ENCODE measurements at places on chromosomes 1 and 21.

DNA sequence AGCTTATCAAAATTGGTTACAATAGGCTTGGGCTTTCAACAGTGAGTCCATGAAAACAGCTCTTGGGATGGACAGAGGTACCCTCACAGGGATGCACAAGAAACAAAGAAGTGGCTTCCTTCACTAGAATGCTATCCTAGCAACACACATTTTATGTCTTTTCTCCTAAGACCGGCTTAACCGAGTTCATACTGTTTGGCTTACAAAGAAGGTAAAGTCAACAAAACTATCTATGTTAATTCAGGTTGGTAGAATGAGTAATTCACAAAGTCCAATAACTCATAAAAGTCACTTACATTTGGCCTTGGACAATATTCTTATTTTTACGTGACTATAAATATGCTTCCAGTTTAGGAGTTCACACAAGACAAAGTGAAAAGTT is 9.0 kb downstream of the ERG start:
- no peak for DNase-seq

- no peak for DNase-seq
Measured at GRCh38 chr1:38580594-38580993, 279.0 kb downstream of the RRAGC start.

- DNase-seq = no peak
Measured at GRCh38 chr1:66464802-66465201, 69.2 kb upstream of the SGIP1 start.

DNA sequence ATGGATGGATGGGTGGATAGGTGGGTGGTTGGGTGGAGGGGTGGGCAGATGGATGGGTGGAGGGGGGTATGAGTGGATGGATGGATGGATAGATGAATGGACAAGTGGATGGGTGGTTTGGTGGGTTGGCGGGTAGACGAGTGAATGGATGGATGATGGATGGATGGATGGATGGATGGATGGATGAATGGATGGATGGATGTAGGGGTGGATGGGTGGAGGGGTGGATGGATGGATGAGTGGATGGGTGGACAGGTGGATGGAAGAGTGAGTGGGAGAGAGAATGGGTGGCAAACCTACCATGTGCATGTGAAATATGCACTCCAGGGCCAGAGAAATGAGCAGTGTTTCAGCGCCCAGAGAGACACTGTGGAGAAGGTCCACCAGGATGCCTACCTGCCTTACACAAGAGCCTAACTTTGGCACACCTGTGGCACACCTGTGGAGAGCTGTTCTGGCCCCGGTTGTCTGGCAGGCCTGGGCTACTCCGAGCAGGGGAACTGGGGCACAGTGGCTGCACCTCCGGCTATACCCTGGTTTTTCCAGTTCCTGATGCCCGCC is 12.8 kb downstream of the EPHA2 start:
- DNase-seq = no peak

- no peak for DNase-seq
Measured at GRCh38 chr1:200053646-200054045, 26.1 kb downstream of the NR5A2 start.

DNA sequence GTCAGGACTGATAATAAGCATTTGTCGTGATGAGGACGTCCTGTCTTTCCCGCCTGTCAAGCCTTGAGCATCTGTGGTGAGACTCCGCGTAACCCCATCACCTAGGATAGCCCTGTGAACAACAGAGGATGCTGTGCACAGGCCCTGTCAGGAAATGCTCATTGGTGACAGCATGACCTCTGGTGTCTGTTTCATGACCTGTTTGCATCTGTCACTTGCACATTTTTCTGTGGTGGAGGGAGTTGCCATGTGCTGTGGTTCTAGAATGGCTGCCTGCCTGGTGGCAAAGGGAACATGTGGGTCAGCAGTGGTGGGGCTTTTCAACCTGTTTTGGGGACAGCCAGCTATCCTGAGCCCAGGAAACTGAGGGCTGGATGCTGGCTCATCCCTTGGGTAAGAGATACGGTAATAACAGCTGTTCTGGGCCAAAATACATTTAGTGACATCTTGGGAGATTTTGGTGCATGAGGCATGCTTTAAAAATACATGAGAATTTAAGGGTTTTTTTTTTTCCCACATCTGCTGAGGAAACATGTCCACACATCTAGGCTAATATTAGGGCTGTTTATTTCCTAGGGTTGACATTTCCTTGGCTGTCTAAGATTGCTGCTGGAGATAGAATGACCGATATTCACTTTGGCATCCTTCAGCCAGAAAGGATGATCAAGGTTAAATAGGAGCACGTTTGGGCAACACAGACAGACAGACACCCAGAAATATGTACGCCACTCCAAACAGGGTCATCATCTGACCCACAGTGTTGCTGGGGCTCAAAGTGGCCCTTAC is 52.9 kb downstream of the KCNC4 start:
- no peak for DNase-seq

DNA sequence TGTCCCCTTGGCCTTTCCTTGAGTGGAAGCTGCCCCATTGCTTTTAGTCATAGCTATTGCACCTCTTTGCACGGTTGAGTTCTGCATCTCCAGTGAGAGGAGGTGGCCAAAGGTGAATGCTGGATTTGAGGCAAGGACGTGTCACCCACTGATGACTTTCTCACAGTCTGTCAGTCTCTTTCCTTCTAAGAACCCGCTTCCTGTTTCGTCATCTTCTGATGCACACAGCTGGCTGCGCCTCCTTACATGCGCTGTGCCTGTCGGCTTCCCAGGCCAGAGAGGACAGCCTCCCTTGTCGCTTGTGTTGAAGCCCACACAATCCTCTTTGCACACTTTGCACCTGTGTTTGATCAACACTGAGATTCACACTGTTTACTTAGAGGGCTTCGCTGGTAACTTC is 41.8 kb upstream of the PWP2 start:
- peak; percentile 68 for DNase-seq

DNA sequence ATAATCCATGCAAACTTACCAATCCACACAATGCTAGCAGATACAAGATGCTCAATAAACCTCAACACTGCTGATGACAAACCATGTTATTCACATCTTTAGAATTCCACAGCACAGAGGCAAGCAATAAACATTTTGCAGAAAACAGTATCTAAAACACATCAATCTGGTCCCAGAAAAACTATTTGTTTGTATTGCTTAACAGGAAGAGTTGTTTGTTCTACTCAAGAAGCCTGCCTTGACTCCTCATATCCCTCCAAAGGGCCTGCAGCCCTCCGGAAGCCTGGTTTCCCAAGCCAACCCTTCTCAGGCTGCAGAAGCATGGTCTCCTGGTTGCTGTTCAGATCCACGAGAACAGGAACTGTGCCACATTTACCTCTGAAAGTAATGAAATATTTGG is 139.7 kb downstream of the RERE start:
- DNase-seq = no peak

DNA sequence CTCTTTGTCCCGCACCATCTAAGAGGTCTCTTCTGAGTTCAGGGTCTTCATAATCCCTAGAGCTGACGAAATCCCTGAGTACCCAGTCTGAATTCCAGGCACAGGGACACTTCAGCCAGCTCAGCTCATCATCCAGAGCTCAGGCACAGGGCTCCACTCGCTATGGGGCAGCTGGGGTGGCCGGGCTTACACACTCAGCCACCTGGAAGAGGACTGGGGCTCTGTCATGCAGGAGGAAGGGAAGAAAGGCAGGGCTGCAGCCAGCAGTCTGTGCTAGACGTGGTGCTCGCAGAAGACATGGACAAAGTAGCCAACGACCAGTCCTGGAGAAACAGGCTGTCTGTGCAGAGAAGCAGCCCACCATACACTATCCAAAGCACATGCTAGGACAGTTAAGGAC is 88.5 kb downstream of the POFUT2 start:
- no peak for DNase-seq

DNA sequence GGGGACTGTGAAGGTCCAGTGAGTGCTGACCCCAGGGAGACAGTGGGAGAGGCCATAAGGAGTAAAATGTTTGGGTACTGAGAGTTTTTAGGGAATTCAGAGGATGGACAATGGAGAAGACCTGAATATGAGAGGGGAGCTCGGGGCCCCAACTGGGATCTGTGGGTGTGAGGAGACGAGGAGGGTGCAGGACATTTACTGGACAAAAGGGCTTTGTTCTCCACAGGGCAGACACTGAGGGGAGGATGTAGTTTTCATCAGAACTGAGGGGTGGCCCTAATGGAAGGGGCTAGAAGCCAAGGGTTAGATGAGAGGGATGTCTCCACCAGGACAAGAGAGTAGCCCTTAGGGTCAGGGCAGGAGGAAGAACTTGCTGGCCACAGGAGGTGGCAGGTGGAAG is 30.0 kb downstream of the TMCC2 start:
- DNase-seq = no peak

- DNase-seq = no peak
Measured at GRCh38 chr1:239960366-239960765, 131.3 kb upstream of the FMN2 start.

- no peak for DNase-seq
Measured at GRCh38 chr1:3033790-3034090, 12.5 kb downstream of the ACTRT2 start.

GRCh38 chr1:157359314-157360022 is 192.8 kb downstream of the FCRL5 start:
- no peak for DNase-seq

DNA sequence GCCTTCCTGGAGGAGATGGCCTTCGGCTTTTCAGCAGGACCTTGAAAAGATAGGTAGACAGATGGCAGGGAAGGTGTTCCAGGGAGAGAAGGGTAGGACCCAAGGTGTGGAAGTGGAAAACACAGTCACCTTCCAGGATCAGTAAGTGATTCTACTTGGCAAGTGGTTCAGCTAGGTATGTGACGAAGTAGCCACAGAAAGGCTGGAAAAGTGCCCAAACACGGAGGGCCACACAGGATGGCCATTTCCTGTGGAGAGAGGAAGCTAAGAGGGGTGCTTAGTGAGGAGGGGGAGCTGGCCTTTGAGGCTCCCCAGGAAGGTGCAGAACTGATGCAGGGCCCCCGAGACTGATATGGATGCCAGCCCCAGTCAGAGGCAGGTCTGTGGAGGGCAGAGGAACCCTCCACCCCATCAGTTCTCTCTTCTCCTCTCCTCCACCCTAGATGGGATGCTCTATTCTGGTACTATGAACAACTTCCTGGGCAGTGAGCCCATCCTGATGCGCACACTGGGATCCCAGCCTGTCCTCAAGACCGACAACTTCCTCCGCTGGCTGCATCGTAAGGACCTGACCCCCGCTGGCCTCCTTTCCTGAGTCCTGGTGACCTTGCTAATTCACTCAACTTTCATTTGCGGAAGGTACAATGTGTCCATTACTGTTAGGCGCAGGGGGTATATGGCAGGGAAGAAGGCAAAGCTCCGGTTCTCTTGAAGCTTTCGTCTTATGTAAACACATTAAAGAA is 6.8 kb downstream of the SEMA4A start:
- no peak for DNase-seq

DNA sequence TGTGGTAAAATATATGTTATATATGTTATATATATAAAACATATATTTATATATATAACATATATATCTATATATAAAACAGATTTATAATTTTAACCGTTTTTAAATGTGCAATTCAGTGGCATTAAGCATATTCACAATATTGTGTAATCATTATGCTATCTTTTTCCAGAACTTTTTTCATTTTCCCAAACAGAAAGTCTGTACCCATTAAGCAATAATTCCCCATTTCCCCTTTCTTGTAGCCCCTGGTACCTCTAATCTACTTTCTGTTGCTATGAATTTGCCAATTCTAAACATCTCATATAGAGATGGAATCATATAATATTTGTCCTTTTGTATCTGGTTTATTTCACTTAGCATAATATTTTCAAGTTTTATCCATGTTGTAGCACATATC is 10.7 kb upstream of the ARHGEF11 start:
- DNase-seq = no peak

DNA sequence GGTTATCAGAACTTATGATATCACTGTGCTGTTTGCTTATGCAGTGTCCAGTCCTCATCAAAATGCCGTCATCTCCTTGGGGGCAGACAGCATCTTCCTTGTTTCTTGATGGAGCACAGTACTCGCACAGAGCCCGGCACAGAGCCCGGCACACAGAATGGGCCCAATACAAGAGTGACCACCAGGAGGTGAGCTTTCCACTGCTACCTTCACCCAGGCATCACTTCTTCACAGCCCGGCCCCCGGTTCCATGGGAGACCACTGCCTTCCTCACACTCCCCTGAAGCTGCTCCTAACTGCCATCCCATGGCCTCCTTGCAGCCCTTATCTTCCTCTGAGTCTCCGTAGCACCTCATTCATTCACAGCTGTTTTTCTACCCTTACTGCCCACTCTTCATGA is 94.0 kb downstream of the TNR start:
- DNase-seq = no peak

GRCh38 chr1:119510046-119510445 is 3.0 kb downstream of the HSD3B1 start:
- no peak for DNase-seq

GRCh38 chr21:26732432-26733221 is 112.6 kb downstream of the ADAMTS1 start:
- DNase-seq = no peak

GRCh38 chr1:108664481-108664880 is 3.6 kb upstream of the HENMT1 start:
- DNase-seq = no peak

DNA sequence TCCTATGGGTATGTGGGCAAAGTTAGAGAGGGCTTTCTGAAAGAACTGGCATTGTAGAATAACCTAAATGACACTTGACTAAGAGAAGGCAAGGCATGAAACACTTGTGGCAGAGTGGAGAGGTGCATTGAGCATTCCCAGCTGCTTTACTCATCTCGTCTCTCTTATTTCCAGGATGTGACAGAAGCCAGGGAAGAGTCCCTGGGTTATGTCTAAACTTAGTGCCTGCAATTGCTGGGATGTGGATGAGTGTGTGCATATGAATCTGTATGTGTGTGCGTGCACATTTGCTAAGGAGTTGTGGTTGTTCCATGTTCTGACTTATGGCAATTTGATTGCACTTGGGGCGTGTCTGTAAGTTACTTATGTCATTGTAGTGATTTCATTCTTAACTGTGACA is 1326.5 kb upstream of the B3GALT2 start:
- no peak for DNase-seq

GRCh38 chr1:174225499-174226204 is 66.3 kb downstream of the RABGAP1L start:
- DNase-seq = no peak

- DNase-seq = no peak
Measured at GRCh38 chr1:47469910-47470309, 32.1 kb downstream of the FOXD2 start.

- DNase-seq = no peak
Measured at GRCh38 chr1:29488086-29488793, 251.9 kb downstream of the PTPRU start.
